ENCODE measurements at places on chromosomes 11 and 22.

GRCh38 chr22:24077416-24077815, 66.3 kb downstream of the CABIN1 start:
- DNase-seq: no peak

GRCh38 chr11:133957900-133958299, 1.1 kb upstream of the IGSF9B start:
- no peak for DNase-seq

GRCh38 chr11:26035696-26036095, 296.2 kb upstream of the ANO3 start:
- no peak for DNase-seq

DNA sequence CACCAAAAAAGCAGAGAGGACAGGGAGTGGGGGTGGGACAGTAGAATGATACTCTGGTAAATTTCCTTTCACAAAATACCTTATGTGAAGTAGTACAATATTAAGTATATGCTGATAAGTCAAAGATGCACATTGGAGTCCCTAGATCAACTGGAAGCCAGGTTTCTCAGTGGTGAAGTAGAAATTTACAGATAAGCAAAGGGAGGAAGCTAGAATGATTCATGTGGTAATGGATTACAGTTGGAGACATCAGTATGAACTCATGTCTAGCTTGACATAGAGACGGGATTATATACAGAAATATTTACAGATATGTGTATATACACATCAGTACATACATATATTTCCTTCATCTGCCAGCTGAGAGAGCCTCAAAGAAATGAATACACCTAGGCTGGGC, 21.5 kb downstream of the PLEKHB1 start:
- no peak for DNase-seq

DNA sequence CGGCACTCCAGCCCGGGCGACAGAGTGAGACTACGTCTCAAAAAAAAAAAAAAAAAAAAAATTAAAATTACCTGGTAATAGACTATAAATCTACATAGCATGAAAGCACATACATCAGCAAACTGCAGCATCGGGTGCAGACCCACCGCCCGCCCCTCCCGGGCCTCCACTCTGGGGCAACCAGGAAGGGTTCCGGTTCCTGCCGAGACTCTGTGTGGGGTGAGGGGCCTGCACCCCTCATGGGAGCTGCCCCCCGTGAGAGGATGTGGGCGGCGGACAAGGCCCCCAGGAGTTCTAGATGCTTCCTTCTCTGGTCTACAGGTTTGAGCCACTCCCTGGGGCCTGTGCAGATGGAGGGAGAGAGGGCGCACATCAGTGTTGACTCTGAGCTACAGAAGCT, 9.1 kb downstream of the DRD4 start:
- DNase-seq: no peak

GRCh38 chr11:95832763-95833162, 42.5 kb downstream of the CEP57 start:
- DNase-seq: no peak

DNA sequence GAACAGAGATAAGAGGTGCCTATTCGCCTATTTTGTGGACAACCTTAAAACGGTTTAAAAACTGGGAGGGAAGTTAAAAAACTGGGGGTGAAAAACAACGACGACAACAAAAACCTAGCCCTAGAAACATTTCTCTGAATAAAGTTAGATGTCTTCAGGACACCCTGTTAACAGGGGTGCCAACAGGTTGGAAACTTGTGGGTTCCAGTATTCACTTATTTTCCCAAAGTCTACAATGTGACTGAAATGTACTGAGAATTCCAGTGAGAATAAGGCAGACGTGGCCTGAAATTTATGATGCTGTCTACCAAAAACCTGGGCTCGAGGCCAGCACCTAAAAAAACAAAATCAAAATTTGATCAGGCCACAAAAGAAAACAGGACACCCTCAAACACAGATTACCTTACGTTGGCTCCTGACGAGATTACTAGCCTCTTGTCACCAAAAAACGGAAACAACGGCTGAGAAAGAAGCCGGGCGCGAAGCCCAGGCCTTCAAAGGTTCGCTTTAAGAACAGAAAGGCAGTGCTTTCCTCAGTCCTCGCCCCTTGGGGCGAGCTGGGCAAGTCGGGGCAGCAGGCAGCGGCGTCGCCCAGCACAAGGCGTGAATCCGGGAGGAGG, 906 bp downstream of the CCDC90B start:
- DNase-seq: no peak

GRCh38 chr11:111429066-111429506, 50.0 kb upstream of the POU2AF1 start:
- DNase-seq: no peak

GRCh38 chr11:35305670-35306382, 113.5 kb downstream of the SLC1A2 start:
- DNase-seq: no peak

- DNase-seq: no peak
These were observed 95.8 kb upstream of the RCN1 start for GRCh38 chr11:31995032-31995431.

GRCh38 chr22:50085211-50085972, at the start of gene MLC1:
Gene MLC1, minus strand, starts transcription at chr22:50085426. Its CDS starts 524 bp downstream, at chr22:50084902.
- DNase-seq: peak; percentile 47

- no peak for DNase-seq
These were observed at the start of gene ARHGEF17 for GRCh38 chr11:73308003-73308960. Gene ARHGEF17, plus strand, starts transcription at chr11:73308276. Its CDS starts 363 bp downstream, at chr11:73308639.

DNA sequence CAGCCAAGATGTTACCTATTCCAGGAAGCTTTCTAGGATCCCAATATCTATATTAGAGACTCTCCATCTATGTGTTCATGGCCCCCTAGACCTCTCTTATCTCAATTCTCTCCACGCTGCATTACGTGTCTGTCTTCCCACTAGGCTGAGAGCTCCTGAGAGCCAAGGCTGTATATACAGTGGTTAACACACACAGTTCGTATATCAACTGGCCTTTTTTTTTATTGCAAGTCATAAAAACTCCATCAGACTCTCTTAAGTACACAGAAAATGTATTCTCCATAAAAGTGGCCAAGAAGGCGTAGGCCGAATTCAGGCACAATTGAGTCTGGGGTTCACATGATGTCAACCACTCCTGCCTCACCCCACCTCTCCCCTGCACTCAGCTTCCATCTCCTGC, 115.9 kb downstream of the TRIM29 start:
- DNase-seq: no peak

DNA sequence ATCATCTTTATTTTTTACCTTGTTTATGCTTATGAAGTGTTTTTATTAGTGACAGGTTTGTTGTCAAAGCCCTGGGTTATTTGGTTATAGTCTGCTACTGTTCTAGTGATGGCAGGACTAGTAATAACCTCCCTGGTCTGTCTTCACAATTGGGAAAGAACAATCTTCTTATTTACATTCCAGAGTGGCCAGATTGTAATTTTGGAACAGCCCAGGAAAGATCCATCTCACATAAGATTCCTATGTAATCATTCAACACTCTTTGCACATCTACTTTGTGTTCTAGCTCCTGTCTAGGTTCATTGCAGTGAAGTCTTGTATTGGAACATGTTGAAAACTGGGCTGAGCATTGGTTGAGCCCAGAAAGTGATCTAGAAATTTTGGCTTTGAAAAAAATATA, 63.8 kb downstream of the CYB5R2 start:
- DNase-seq: no peak

- DNase-seq: no peak
These were observed 7.7 kb downstream of the MUC5AC start for GRCh38 chr11:1165256-1166041.

GRCh38 chr11:95917193-95918036, 6.5 kb downstream of the MTMR2 start:
- no peak for DNase-seq

- no peak for DNase-seq
These were observed 27.1 kb upstream of the STK33 start for GRCh38 chr11:8621147-8621546.

Measured in putamen (tissue), 1 donor.